ENCODE measurements at places on chromosomes 1 and 21.

- DNase-seq: no peak
These were observed 17.9 kb downstream of the PTPRF start for GRCh38 chr1:43548285-43549271.

DNA sequence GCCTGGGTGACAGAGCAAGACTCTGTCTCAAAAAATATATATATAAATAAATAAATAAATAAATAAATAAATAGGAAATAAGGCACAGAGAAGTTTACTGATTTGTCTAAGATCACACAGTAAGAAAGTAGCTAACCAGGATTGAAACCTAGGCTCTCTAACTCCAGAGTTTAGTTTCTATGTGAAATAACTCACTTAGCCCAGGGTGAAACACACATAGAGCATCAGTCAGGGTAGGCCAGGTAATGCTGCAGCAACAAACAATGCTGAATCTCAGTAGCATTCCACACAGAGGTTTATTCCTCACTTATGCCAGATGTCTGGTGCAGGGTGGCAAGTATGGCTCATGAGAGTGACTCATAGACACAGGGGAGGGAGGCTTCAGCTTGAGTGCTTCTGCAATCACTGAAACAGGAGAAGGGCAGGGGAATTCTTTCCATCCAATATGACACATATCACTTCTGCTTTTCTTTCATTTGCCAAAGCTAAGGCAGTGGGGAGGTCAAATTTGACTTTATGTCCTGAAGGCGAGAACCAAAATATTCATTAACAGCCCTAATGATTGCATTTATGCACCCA lies 37.1 kb upstream of the KANK4 start:
- DNase-seq: peak; percentile 84

DNA sequence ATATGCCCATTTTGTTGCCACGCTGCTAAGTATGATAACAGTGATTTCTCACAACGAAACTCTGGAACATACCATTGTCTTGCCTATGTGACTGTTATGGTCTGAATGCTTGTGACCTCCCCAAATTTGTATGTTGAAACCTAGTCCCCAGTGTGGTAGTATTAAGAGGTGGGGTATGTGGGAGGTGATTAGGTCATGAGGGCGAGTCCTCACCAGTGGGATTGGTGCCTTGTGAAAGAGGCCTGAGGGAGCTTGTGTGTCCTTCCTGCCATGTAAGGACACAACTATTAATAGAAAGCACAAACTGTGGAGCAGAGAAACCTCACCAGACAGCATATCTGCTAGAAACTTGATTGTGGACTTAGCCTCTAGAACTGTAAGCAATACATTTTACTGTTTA lies 84.6 kb downstream of the SELENOF start:
- no peak for DNase-seq

DNA sequence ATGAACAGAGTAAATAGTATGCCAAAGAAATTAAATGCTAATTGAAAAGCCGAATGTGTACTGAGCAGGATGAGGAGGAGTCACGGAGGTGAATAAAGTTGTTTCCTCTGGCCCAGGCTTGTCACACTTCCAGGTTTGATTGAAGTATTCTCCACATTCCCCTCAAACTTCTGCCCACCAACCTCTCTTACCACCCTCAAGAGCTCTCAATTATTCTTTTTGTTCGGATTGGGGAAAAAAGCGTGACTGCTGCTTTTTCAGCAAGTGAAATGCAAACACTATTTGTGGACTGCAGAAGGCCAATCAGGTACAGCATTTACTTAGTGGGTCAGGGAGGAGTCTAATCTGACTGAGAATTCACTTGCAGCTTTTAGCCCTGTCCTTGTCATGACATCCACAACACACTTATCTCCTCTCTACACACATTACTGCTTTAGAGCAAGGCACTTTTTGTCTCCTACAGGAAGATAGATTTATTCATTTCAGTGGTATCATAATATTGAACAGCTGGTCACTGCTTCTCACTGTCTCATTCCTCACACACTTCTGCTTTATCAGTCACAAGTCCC lies 375.6 kb upstream of the PRMT6 start:
- DNase-seq: no peak

DNA sequence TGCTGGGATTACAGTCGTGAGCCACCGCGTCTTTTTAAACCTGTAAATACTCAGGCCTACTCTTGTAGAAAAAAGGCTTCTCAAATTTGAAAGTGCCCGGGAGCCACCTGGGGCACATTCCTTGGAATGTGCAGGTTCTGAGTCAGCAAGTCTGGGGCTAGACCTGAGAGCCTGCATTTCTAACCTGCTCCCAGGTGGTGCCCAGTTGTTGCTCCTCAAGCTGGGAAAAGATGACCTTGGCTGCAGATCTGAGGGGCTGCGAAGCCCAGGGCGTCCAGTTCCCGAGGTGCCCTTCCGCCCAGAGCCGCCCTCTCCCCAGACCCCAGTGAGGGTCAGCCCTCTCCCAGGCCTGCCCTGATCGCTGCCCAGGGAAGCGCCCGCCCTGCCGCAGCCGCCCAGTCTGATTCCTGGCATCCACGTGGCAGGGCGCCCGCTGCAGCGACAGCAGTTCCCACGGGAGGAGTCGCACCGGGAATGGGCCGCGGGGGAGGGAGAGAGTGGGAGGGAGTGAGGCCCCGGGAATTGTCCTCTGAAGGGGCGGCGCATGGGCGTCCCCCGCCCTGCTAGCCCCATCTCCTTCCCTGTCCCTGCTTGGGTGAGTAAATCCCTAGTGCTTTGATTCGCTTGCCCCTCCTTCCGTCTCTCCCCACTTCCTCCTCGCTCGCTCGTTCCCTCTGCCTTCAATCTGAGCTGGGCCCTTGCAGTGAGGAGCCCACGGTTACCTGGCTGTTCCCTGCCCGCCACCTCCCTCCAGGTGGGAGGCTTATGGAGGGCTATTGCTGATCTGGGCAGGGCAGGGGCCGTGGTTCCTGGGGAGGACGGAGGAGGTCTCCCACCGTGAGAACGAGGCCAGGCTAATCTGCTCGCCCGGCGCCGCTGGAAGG lies 18.8 kb upstream of the TENT5B start:
- peak; percentile 74 for DNase-seq

DNA sequence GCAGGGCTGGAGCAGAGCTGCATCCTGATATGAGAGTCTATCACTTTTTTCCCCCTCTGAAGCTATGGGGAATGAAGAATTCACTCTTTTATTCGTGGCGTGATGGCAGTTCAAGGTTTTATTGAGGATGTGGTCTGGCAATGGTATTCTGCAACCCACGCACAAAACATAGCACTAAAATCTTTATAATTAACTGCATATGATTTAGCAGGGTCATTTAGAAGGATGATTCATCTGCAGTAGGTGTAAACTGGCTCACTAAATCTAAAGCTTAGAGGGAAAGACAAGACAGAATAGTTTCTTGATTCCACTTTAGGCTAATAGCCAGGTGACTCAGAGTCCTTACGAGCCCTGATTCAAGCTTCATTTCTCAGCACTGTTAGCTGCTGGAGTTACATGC lies 25.0 kb upstream of the CHRM3 start:
- DNase-seq: peak; percentile 98

- no peak for DNase-seq
These were observed 128.2 kb downstream of the APP start for GRCh38 chr21:26042181-26042876.

DNA sequence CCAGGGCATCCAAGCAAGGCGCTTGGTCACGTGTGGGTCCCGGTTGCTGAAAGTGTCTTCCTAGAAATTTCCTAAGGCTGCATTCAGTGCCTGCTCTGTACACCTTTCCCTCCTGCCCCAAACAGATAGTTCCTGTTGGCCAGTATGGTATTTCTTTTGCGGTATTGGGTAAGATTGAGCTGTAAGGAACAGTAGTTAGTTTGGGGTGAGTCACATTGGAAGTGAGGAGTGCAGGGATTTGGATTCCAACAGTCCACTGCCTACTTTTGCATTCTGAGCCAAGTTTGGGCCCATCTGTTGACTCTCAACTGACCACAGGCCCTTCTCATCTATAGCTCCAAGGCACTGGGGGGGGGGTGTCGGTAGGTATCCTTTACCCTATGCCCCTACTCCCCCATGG lies 83.4 kb downstream of the MAP3K21 start:
- no peak for DNase-seq

GRCh38 chr1:211737115-211738035 lies 62.0 kb upstream of the NEK2 start:
- no peak for DNase-seq

DNA sequence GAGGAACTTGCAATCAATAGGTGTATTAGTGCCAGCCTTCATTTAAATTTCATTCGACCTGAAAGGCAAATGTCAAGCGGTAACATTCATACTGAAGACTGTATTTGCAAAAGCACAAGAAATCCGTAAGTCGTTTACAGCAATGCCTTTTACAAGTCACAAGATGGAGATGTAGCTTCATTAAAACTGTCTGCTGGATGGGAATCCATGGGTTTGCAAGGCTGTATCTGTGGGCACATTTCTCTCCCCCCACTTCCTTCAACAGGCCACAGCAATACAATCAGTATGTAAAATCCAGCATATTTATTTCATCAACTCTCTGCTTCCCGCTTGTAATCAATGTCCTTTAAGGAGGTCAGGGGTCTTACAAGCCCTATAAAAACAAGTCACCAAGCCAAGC lies 147.1 kb downstream of the SLC45A1 start:
- DNase-seq: peak; percentile 56

GRCh38 chr1:203517426-203518110 lies 23.6 kb downstream of the OPTC start:
- no peak for DNase-seq

GRCh38 chr21:31559368-31560119 lies 99.9 kb upstream of the SOD1 start:
- peak; percentile 97 for DNase-seq

GRCh38 chr1:94805912-94806311 lies 14.2 kb upstream of the SLC44A3 start:
- peak; percentile 57 for DNase-seq

GRCh38 chr21:29748391-29749167 lies 191.2 kb downstream of the GRIK1 start:
- no peak for DNase-seq

- no peak for DNase-seq
These were observed 189.8 kb downstream of the RGS7 start for GRCh38 chr1:241167121-241167630.

DNA sequence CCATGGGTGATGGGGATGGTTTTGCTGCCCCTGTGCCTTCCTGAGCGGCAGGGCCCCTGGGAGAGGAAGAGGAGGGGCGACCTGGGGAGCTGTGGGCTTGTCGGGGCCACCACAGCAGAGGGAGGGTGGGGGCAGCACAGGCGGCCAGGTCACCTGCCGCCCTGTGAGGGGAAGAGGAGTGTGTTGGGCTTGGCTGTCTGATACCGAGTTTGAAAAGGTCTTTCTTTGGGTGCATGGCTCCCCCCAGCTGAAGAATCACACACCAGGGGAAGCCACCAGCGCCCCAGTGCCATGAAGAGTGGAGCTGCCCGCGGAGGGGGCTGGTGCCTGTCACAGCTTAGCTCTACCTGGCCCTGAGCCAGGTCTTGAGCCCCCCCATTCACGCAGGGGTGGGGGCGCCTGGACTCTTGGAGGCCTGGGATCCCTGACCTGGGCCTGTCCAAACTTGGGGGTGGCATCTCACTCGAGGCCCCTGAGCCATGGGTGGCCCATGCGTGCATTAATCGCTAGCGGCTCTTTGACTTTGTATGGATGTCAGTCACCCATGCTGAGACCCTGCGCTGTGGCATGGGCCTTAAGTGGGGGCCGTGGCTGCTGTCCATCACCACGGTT lies 26.4 kb downstream of the CSTB start:
- DNase-seq: no peak

DNA sequence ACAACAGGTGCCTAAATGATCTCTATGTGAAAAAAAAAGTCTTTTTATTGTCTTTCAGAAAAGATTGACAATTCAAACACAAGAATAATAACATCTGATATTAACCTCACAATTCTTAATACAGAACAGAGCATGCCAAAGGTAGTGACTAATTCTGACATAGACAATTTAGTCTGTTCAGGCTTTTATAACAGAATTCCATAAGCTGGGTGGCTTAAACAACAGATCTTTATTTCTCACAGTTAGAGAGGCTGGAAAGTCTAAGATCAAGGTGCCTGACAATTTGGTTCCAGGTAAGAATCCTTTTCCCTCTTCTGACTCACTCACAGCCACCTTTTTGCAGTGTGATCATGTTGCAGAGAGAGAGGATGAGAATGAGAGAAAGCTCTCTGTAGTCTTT lies 27.0 kb downstream of the DPYD start:
- DNase-seq: peak; percentile 25

- peak; percentile 53 for DNase-seq
These were observed 63.9 kb downstream of the KCNK2 start for GRCh38 chr1:215146240-215146975.

DNA sequence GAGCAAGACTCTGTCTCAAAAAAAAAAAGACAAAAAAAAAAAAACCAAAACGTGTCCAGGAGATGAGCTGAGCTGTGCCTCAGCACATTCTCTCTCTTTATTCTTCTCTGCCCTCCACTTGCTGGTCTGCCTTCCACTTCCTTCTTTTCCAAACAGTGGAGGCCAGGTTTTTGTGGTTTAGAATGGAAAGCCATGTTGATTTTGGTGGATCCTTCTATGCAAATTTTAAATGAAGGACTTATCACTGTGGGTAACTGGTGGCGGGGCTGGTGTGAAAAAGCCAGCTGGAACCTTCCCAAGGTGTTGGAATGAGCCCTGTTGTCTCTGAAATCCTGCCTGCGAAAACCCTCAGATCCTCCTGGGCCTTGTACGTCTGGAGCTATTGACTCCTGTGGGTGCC lies 61.9 kb downstream of the PTPRU start:
- DNase-seq: no peak

- DNase-seq: peak; percentile 28
These were observed 77.0 kb downstream of the CAMK2N1 start for GRCh38 chr1:20409012-20409411.

DNA sequence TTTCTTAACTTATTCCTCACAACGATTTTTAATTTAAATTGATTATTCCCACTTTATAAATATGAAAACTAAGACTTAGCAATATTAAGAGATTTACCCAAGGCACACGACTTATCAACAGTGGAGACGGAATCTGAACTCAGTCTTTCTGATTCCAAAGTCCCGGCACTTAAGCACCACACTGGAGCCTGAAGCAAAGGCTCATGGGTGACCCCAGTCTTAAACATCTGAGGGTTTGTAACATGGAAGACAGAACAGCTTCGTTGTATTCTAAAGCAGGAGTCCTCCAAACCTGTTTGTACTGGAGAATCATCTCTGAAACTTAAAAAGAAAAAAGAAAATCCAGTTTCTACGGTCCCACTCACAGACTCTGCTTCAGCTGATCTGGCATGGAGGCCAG lies 519.5 kb downstream of the SMYD3 start:
- no peak for DNase-seq

- DNase-seq: no peak
These were observed 92.6 kb upstream of the NEK7 start for GRCh38 chr1:198064181-198064580.

- no peak for DNase-seq
These were observed 101.0 kb downstream of the SPATA46 start for GRCh38 chr1:162275622-162276175.

GRCh38 chr1:74971982-74972381 lies 162.2 kb upstream of the LHX8 start:
- no peak for DNase-seq

GRCh38 chr1:62870148-62870547 lies 86.2 kb downstream of the ATG4C start:
- DNase-seq: peak; percentile 7

GRCh38 chr1:231338270-231339128 lies at the start of gene SPRTN:
TSS of gene SPRTN (plus strand) at chr1:231338293. CDS start at chr1:231338384, 91 bp downstream.
- no peak for DNase-seq
